ENCODE measurements at places on chromosomes 12 and 14.

DNA sequence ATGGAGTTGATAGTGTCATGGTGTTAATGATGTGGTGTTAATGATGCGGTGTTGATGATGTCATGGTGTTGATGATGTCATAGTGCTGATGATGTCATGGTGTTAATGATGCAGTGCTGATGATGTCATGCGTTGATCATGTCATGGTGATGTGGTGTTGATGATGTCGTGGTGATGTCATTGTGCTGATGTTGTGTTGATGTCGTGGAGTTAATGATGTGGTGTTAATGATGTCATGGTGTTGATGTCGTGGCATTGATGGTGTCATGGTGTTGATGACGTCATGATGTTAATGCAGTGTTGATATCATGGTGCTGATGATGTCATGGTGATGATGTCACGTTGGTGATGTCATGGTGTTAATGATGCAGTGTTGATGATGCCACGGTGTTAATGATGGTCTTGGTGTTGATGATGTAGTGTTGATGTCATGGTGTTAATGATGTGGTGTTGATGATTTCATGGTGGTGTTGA, 49.1 kb upstream of the RIMBP2 start:
- no peak for DNase-seq

DNA sequence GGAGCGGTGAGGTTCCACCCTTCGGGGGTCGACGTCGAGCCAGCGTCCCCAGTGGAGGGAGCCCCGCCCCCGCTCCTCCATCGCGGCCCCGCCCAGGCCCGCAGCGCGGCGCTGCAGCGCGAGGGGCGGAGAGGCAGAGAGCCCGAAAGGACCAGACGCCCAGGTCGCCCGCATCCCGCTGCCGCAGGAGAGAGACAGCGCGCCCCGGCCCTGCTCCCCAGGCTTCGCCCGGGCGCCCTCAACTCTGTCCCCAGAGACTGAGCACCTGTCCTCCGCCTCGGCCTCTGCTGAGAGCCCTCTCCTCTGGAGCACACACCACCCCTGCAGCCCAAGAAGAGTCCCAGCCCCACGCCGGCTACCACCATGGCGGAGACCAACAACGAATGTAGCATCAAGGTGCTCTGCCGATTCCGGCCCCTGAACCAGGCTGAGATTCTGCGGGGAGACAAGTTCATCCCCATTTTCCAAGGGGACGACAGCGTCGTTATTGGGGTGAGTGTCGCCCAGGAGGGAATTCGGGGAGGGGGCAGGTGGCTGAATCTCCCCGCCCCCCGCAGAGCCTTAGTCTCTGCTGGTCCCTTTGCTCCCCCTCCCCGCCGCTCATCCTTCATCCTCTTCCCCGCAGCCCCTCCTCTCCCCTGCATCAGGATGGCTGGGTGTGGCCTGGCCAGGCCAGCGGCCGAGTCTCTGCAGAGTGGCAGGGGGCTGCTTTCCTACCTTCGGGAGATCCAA, at the start of gene KIF5A:
Gene KIF5A, plus strand, starts transcription at position 136 of the 732 bp plus-strand sequence. Its CDS starts 228 bp downstream, at position 364.
- DNase-seq, result peak; percentile 59

DNA sequence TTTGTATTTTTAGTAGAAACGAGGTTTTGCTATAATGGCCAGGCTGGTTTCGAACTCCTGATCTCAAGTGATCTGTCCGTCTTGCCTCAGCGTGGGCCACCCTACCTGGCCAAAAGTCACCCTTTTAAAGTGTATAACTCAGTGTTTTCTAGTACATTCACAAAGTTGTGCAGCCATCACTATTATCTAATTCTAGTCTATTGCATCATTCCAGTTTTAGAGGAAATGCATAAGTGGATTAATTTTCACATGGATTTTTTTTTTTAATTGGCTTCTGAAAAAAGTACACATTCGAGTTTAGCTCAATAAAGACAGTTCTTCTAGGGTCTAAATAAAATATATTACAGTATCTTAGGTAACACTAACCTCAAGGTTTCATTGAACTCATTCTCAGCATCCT, 3.7 kb downstream of the DEPDC4 start:
- DNase-seq, result no peak

- no peak for DNase-seq
Observed at GRCh38 chr12:84497819-84498218, 414.8 kb downstream of the SLC6A15 start.

- no peak for DNase-seq
Observed at GRCh38 chr14:96261053-96261452, 5.0 kb downstream of the BDKRB1 start.

DNA sequence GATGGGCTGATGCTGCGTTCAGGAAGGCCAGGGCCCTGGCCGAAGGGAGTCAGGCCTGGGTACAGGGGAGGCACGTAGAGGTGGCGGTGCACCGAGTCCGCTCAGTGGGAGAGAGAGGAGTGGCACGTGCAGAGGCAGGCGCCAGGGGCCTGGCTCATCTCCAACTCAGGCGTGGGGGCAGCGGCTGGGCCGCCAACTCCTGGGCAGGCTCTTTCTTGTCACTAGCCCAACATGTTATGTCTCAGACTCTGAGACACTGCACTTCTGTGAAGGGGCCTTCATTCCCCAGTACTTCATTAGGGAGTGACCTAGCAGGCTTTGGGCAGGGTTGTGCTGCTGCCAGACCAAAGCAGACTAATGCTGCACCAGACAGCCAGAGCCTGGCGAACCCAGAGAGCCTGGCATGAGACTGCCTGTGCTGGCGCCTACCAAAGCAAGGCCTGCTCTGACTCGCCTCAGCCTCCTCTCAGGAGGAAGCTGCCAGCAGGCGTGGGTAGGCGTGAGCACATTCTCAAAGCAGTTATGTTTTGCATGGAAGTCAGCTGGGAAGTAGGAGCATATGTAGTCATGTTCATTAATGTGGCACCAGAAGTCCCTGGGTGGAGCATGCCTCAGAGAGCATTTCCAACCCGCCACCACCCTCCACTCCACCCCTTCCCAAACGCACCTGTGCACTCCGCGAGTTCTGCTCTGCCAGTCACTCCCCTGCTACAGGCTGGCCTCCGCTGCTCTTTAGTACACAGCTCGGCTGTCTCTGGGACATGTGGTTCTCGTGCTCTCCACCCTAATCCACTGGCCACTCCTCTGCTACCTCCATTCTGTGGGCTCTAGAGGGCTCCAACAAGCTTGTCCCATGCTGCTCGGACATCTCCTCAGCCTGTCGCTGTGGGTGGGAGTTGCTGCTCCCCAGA, 9.7 kb downstream of the CKB start:
- no peak for DNase-seq

DNA sequence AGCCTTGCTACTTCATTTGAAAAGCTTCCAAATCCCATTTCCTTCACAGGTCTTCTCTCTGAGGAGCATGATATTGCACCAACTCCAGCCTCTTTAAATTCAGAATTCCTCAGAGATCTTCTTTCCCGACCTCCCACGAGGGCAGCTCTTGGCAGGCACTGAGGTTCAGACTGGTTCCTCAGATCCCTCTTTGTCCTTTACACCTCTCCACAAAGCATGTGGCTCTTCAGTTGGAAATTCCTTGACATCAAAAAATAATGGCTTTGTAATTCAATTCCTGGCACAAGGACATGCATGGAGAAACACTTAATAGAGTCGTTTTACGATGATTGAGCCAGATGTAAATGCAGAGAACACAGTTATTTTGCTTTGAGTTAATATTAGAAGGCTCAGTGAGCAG, 63.2 kb upstream of the TMX1 start:
- no peak for DNase-seq

DNA sequence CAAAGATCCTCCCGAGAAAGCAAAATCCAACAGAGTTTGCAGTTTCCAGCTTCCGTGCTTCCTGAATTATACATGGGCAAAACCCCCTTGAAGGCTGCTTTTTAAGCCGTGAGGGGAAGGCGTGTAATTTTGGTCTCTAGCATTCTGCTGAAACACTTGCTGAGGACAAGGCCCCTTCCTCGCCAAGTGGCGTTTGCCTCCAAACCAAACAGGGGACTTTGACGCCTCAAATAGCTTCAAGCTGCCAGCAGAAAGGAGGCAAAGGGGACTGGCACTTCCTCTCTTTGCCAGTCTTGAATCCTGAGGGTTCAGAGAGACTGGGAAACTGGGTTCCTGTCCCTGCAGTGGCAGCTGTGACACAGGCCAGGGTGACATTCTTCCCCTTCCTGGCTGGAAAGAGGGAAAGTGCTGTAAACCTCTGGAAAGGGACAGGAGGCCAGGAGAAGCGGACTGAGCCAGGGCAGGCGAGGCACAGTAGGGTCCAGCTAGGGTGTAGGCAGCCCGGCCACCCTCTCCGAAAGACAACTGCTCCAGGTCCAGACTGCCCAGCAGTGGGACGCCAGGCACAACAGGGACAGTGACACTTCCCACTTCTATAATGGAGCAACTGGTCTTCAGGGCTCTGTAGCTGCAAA, 96.2 kb upstream of the MED13L start:
- no peak for DNase-seq

DNA sequence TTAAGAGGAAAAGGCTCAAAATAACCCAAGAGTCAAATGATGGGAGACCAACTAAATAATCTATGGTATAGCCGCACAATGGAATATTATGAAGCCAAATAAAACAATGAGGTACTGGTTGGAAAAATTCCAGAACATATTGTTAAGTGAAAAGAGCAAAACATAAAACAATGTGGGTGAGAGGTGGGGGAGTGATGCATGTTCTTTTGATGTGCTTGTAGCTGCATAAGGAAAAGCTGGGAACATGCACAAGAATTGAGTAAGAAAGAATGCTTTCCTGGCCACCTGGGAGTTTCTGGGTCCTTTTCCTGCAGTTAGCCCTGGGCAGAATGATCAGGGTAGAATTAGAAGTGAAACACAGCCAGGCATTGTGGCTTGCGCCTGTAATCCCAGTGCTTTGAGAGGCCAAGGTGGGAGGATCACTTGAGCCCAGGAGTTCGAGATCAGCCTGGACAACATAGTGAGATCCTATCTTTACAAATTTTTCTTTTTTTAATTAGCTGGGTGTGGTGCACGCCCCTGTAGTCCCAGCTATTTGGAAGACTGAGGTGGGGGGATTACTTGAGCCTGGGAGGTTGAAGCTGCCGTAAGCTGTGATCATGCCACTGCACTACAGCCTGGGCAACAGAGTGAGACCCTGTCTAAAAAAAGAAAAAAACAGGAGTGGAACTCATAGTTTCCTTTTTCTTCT, 7.9 kb downstream of the ABCB9 start:
- DNase-seq, result no peak
